ENCODE measurements at places on chromosomes 1 and 21. TPM values are rescaled to one million over a fixed set of nuclear protein-coding genes. Genes with fewer than 3 reads are reported as not detected.

The PLD5 gene
- under 0.01 TPM for total RNA-seq

GRCh38 chr1:209688746-209689234 is 13.6 kb downstream of the G0S2 start:
- DNase-seq, result peak; percentile 90

The DMBX1 gene
- total RNA-seq, result not detected

The ANKRD65 gene
- 2.4 TPM for total RNA-seq

GRCh38 chr1:9809100-9809510 is 14.7 kb downstream of the CLSTN1 start:
- DNase-seq, result no peak
